DMS 273 treated with DMSO at 0.1 percent for 48 hours (cell line): ENCODE measurements at places on chromosomes 13 and 19.

- no peak for DNase-seq
Measured at GRCh38 chr19:29477831-29478577, 47.8 kb upstream of the VSTM2B start.

- DNase-seq, result no peak
Measured at GRCh38 chr13:110116072-110116487, 190.9 kb downstream of the COL4A1 start.

DNA sequence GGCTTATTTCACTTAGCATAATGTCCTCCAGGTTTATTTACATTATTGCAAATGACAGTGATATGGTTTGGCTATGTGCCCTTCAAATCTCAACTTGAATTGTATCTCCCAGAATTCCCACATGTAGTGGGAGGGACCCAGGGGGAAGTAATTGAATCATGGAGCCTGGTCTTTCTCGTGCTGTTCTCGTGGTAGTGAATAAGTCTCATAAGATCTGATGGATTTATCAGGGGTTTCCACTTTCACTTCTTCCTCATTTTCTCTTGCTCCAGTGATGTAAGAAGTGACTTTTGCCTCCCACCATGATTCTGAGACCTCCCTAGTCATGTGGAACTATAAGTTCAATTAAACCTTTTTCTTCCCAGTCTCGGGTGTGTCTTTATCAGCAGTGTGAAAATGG is 109.6 kb downstream of the VWA8 start:
- DNase-seq, result no peak

DNA sequence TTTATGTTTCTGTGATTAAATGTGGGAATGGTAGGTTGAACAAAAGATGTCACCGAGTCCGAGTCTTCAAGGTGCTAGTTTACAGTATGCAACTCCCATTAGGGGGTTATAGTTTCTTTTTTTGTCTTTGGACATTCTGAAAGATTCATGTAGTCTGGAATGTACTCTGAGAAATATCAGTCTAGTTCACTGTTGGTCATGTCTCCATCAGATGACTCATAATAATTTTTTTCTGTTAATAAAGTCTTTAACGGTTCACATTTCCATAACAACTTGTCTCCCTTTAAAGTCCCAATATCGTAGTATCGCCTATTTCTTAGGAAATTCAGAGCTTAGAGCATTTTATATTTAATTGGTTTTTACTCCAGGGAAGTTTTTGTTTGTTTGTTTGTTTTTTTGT is 13.5 kb upstream of the ESD start:
- no peak for DNase-seq

DNA sequence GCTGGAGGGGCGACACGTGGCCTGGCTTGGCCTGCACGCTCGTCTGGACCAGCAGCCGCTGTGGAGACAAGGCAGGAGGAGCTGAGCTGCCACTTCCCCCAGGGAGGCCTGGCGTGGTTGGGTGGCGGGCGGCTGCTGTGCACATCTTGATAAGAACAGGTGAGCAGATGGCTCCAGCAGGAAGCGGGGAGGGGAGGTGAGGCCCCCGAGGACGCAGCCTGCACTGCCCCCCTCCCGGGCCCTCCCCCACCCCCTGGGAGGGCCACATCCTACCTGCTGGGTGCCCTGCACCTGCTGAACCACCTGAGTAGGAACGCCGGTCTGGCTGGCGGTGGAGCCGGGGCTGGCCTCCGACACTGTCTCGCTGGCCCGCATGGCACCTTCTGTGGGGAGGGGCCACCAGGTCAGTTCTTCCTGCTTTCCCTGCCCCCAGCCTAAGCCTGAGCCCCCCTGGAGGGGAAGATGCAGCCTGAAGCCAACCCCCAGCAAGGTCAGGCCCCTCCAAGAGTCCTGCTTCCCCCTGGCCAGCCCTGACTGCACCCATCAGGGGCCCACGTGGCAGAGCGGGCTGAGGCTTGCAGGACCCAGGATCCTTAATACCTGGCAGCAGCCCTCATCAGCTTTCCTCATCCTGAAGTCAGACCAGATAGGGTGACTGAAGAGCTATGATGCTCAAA is 22.8 kb downstream of the RFX1 start:
- no peak for DNase-seq
